ENCODE measurements at places on chromosomes 3 and 15.

GRCh38 chr3:142459096-142459495, 11.3 kb upstream of the XRN1 start:
- no peak for DNase-seq

DNA sequence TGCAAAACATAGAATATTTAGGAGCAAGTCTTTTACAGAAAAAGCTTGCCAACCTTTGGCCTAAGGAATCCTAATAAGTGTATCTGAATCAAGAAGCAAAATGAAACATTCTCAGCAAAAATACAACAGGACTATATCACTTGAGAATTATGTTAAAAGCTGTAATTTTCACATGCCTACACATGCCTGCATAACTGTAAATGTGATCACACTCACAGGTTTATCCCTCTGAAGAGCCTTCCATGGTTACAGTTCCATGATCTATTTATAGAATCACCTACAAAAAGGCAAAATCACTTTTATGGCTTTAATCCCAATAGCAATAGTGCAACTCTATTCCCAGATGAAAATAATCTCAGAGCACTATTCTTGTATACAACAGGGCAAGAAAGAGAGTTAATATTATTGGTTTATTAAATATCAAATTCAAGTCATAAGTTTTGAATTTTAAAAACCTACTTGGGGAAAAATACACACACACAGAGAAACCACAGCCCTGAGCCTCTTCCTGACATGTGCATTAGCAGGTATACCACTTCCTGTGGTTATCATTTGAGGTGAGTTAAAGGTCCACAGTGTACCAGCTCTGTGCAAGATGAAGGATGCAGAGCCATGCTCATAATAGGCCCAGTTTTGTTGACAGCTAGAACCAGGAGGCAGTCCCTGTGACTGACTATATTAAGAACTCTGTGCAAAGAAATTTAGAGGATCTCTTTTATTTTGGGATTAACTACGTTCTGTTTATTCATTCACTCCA, 252.5 kb upstream of the TGFBR2 start:
- no peak for DNase-seq

- no peak for DNase-seq
Observed at GRCh38 chr3:65669163-65669875, 369.4 kb downstream of the MAGI1 start.

DNA sequence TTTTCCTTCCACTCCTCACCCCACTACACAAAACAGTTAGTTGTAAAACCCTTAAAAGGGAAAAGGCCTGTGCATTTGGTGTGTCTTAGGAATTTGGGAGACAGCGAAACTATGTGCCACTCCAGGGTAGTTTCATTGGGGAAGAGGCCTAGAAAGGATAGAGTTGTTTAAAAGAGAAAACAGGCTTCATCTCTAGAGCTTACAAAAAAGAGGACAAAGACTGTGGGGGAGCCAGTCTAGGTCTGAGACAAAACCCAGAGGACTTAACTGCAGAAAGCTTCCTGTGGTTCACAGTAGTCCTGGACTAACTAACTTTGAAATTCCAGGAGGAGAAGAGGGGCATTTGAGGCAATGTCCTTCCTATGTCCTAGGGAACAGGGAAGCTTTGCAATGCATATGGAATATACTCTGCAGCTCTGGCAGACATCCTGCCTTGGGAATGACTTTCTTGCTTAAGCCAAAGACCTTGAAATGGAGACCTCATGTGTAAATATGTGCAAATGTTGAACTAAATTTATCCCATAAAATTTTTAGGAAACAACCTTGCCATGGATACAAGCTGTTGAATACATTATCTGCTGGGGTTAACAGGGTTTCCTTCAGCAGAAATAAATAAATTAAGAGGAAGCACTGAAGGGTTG, 159.4 kb downstream of the LSAMP start:
- no peak for DNase-seq

GRCh38 chr3:10702961-10703740, 112.9 kb upstream of the SLC6A11 start:
- no peak for DNase-seq

Data from stimulated activated CD8-positive, alpha-beta memory T cell treated with anti-CD3 and anti-CD28 coated beads, Interleukin-15, amount 100 ng/mL, for 1 hour (primary cell).